ENCODE measurements at places on chromosomes 11 and 22.

DNA sequence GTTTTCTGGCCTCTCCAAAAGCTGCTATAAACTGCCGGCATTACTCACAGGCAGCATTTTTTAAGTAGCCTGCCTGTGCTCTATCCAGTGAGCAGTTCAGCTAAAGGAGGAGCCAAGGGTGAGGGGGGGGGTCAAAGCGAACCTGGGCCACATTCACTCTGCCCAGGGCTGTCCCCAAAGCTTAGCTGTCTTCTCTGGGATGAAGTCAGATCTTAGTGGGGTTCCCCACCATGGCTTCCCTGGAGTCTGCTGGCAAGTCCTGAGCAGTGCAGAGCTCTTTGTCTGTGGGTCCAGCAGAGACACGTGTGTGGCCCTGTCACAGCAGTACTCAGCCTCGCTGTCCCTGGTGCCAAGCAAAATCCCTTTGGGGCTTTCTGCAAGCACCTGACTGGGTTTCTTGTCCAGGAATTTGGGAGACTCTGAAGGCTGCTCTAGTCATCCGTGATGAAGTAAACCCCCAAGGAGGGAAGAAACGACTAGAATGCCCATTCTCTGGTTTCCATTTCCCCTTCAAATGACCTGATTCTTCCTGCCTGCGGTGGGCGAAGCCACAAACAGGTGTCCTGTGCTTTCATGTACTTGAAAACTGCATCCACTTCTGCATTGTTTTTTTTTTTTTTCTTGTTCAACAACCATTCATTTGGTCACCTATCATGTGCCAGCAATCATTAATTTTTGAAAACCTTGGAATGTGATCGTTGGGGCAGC, 2.6 kb downstream of the KCNJ5 start:
- H3K27ac ChIP-seq: no peak overlapping the region
- no peaks in the 10 kb centered on the region for H3K36me3 ChIP-seq
- no peak for DNase-seq
- H3K27me3 ChIP-seq: peaks cover 32% of the 10 kb centered on the region

DNA sequence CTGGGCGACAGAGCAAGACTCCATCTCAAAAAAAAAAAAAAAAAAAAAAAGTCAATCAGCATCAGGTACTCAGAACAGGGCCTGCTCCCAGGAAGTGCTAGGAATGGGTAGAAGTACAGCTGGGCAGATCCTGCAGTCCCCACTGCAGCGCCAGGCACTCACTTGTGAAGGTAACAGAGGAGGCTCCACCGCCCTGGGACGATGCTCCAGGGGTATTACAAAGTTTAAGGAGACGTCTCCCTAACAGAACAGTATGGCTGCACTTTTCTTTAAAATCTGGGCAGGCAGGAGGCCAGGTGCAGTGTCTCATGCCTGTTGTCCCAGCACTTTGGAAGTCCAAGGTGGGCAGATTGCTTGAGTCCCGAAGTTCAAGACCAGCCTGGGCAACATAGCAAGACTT, 1449.0 kb downstream of the BRD1 start:
- H3K4me1 ChIP-seq: no peaks in the 10 kb centered on the region
- no peaks in the 10 kb centered on the region for H3K27me3 ChIP-seq
- no peak overlapping the region for H3K27ac ChIP-seq
- no peak for DNase-seq

- no peaks in the 10 kb centered on the region for H3K36me3 ChIP-seq
- H3K27ac ChIP-seq: no peak overlapping the region
- no peaks in the 10 kb centered on the region for H3K4me1 ChIP-seq
- H3K27me3 ChIP-seq: no peaks in the 10 kb centered on the region
These were observed 280.7 kb upstream of the CADM1 start for GRCh38 chr11:115784796-115785521.

DNA sequence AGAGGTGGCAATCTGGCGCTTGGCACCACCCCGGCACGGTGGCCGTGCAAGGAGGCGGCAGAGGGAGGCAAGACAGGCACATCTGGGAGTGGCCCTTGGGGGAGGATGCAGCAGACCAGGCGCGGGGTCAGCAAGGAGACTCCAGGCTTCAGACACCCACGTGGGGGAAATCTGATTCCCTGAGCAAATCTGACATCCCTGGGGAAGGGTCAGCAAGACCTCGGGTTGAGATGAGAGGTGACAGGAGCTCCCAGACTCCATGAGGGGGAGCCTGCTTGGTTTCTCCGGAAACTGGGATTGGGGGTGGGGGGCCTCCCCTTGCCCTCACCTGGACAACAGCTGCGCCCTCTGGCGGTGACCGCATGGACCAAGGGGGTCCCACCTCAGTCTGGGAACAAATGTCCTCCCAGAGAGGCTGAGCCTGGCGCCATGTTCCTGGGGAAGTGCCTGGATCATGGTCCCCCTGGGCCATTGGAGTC, 4.0 kb upstream of the RCOR2 start:
- H3K4me1 ChIP-seq: peaks cover 47% of the 10 kb centered on the region
- no peaks in the 10 kb centered on the region for H3K36me3 ChIP-seq
- H3K4me3 ChIP-seq: no peak overlapping the region
- peak overlapping the region; percentile 11 for H3K27ac ChIP-seq
- no peaks in the 10 kb centered on the region for H3K27me3 ChIP-seq

GRCh38 chr22:36814801-36815200, 2.0 kb downstream of the PVALB start:
- no peak overlapping the region for H3K27ac ChIP-seq
- H3K4me1 ChIP-seq: peaks cover 7% of the 10 kb centered on the region
- peaks cover 75% of the 10 kb centered on the region for H3K27me3 ChIP-seq
- no peaks in the 10 kb centered on the region for H3K36me3 ChIP-seq

DNA sequence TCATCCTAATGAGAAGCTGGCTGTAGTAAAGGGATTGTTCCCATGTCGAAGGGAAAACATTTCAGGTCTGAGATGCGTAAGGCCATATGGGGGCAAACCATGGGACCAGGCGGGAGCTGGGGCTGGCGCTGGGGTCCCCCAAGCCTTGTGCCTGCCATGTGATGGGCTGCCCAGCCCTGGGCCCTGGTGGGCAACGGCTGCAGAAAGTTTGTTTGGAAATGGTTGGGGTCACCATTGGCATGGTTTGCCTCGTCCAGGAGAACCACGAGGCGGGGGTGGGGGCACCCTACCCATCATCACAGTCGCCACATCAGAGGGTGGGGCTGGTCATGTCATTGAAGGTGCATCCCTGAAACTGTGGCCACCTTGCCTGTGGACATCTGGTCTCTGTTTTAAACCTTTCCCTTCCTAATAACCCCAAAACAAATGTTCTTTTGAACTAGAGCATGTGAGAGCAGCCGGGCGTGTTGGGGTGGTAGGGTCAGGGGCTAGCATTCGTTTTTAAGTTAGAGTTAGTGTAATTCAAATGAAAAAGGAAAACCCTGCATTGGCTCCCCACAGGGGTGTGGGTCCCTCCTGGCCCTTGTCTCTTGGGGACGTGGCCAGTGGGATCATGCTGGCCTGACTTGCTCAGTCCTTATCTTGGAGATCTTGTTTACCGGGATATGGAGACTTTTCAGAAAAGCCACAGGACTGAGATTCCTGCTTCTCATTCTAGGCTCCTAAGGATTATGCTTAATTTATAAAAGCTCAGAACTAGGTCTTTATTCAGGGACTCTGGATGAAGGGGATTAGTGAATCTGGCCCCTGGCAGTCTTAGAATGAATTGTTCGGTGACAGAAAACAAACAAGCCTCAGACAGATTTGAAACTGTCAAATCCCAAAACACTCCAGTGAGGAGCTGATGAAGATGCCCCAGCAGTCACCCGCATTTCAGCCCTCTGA, 98.5 kb downstream of the CTTN start:
- no peaks in the 10 kb centered on the region for H3K36me3 ChIP-seq
- no peaks in the 10 kb centered on the region for H3K27me3 ChIP-seq
- no peak for DNase-seq
- no peaks in the 10 kb centered on the region for H3K4me1 ChIP-seq
- H3K4me3 ChIP-seq: no peak overlapping the region

GRCh38 chr11:111231836-111232235, 13.7 kb upstream of the POU2AF2 start:
- no peaks in the 10 kb centered on the region for H3K36me3 ChIP-seq
- H3K4me1 ChIP-seq: no peaks in the 10 kb centered on the region
- no peaks in the 10 kb centered on the region for H3K27me3 ChIP-seq
- no peak overlapping the region for H3K4me3 ChIP-seq

- no peak overlapping the region for H3K4me3 ChIP-seq
- no peak for DNase-seq
- no peaks in the 10 kb centered on the region for H3K36me3 ChIP-seq
- no peaks in the 10 kb centered on the region for H3K27me3 ChIP-seq
These were observed 81.6 kb downstream of the GALNT18 start for GRCh38 chr11:11540157-11540556.

- H3K27me3 ChIP-seq: no peaks in the 10 kb centered on the region
- peak overlapping the region; percentile 68 for H3K27ac ChIP-seq
- DNase-seq: no peak
- H3K4me3 ChIP-seq: no peak overlapping the region
- H3K4me1 ChIP-seq: peaks cover 31% of the 10 kb centered on the region
These were observed 48.4 kb upstream of the SCUBE2 start for GRCh38 chr11:9139628-9140357.

DNA sequence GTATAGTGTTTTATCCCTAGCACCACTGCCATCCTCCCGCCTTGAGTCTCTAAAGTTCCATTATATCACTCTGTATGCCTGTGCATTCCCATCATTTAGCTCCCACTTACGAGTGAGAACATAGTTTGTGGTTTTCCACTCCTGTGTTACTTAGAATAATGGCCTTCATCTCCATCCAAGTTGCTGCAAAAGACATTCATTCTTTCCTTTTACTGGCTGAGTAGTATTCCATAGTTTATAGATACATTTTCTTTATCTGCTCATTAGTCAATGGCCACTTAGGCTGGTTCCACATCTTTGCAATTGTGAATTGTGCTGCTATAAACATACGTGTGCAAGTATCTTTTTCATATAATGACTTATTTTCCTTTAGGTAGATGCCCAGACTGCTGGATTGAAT, 24.4 kb downstream of the TAB1 start:
- H3K4me1 ChIP-seq: peaks cover 2% of the 10 kb centered on the region
- H3K4me3 ChIP-seq: no peak overlapping the region
- DNase-seq: no peak
- H3K36me3 ChIP-seq: peaks cover 98% of the 10 kb centered on the region

DNA sequence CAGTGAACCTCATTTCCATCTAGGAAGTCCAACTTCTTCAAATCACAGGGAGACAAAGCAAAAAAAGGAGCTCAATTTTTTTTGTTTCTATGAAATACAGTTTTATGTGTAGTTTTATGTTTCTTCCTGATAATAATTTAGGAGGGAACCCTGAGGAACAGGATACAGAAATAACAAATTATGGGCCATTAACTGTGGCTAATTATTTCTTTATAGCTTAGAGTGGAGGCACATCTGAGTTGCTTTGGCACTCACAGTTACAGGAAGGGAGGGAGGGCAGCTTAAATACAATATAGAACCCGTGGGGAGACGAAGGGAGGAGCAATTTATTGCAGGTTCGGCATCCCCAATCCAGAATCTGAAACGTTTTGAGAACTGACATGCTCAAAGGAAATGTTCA, 37.1 kb upstream of the HORMAD2 start:
- H3K36me3 ChIP-seq: no peaks in the 10 kb centered on the region
- no peak overlapping the region for H3K4me3 ChIP-seq
- H3K27me3 ChIP-seq: no peaks in the 10 kb centered on the region

DNA sequence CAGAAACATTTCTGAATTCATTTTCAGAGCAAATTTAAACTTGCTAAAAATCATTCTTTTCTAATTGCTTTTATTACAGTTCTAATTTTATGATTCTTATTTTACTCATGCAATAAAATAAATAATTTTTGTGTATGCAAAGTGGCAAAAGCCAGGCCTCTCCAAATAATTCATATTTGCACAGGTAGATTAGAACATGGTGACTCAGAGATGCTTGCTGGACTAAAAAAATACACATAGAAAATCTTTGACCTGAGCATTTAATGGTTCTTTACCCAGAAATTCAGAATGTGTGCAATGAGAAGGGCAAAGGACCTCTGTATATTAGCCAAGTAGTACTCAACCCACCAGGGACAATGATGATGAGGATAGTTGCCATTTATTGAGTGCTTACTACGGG, 15.3 kb downstream of the MAP6 start:
- H3K36me3 ChIP-seq: no peaks in the 10 kb centered on the region
- no peak for DNase-seq
- no peak overlapping the region for H3K4me3 ChIP-seq
- no peaks in the 10 kb centered on the region for H3K27me3 ChIP-seq

GRCh38 chr22:24427500-24428164, at the start of gene ADORA2A:
TSS of gene ADORA2A (plus strand) at chr22:24427599. CDS start at chr22:24433405, 5,806 bp downstream.
- no peaks in the 10 kb centered on the region for H3K27me3 ChIP-seq
- no peaks in the 10 kb centered on the region for H3K4me1 ChIP-seq
- no peak within 1 kb of the TSS for H3K27ac ChIP-seq
- no peaks in the 10 kb centered on the region for H3K36me3 ChIP-seq

DNA sequence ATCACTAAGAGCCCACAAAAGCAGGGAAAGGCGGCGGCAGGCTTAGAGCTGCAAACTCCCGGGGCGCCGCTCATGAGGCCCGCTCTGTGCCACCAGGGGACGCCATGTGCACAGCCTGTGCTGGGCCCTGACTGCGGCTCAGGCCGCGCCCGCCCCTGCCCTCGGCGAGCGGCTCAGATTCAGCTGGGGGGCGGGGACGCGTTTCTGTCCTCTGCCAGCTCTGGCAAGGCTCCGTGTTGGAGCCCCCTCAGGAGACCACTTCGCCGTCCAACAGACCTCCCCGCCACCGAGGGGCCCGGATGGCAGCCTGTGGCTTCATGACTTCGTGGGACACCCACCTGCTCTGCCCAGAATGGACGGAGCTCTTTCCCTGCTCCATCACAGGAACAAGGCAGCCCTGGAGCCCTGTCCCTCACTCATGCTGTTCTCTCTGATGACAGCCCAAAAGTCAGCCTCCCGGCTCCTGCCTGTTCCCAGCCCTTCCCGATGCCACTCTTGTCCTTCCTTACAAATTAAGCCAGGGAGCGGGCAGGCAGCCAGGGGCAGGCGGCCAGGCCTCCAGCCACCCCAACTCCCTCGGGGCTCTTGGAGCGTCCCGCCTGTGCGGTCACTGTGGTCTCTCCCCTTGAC, 69.1 kb downstream of the NAT10 start:
- no peak overlapping the region for H3K4me3 ChIP-seq
- no peaks in the 10 kb centered on the region for H3K27me3 ChIP-seq
- peaks cover 49% of the 10 kb centered on the region for H3K4me1 ChIP-seq
- H3K36me3 ChIP-seq: peaks cover 19% of the 10 kb centered on the region

- no peaks in the 10 kb centered on the region for H3K4me1 ChIP-seq
- no peaks in the 10 kb centered on the region for H3K27me3 ChIP-seq
- no peak overlapping the region for H3K4me3 ChIP-seq
- DNase-seq: no peak
- H3K27ac ChIP-seq: no peak overlapping the region
- H3K36me3 ChIP-seq: no peaks in the 10 kb centered on the region
These were observed 45.0 kb downstream of the PDE2A start for GRCh38 chr11:72629266-72629665.

DNA sequence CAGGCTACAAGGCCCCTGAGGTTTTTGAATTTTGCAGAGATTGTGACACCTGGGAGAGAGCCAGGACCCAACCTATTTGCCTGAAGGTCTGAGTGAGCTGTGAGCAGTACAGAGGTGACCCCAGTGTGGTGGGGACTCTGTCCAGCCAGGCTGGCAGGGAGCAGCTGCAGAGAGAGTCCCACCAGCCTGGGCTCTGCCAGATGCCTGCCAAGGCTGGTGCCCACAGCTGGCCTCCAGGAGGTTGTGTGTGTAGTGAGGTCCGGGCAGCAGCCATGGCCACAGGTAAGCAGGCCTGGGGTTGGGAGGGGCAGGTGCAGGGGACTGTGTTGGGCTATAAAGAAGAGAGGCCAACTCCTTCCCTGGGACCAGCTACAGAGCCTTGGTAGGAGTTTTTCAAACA, 144.8 kb downstream of the CRYBB2 start:
- H3K4me1 ChIP-seq: peaks cover 27% of the 10 kb centered on the region
- peaks cover 24% of the 10 kb centered on the region for H3K36me3 ChIP-seq
- no peak overlapping the region for H3K4me3 ChIP-seq
- no peaks in the 10 kb centered on the region for H3K27me3 ChIP-seq
- no peak overlapping the region for H3K27ac ChIP-seq
